ENCODE measurements at places on chromosomes 12 and 14.

- DNase-seq = no peak
Measured at GRCh38 chr12:52838609-52839435, 4.7 kb upstream of the KRT79 start.

- DNase-seq = no peak
Measured at GRCh38 chr12:89250636-89251035, 101.7 kb downstream of the DUSP6 start.

DNA sequence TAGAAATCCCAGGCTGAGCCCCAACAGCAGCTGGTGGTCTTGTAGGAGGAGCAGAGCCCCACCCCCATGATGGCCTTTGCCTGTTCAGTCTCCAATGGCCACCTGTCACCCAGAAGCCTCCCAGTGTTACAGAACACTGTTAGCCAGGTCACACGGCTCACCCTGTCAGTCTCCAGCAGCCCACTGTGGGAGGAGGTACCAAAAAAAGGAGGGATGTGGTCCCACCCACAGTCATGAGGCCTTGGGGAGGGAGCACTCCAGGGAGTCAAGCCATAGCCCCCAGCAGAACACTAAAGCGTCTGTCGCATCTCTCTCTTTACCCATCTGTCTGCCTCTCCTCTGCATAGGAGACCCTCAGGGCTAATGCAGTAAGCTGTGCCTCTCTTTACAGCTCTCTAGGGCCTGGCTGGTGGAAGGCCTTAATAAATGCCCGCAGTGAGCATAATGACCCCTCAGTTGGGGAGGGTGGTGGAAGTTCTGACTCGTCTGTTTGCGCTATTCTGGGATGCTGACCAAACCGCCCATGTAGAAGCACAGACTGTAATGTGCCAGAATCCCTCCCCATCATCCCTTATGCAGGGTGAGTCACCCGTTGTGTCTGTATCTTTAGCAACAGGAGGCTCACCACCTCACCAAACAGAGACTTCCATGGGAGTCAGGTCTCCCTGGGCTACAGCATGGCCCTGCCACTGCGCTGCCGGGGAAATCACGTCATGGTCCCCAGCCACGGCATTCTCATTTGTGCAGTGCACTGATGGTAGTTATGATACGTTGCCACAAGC lies 14.6 kb downstream of the C14orf132 start:
- peak; percentile 98 for DNase-seq

- DNase-seq = no peak
Measured at GRCh38 chr12:66321435-66321834, 19.1 kb downstream of the HELB start.

- peak; percentile 92 for DNase-seq
Measured at GRCh38 chr12:49673446-49674317, 33.5 kb downstream of the FMNL3 start.

DNA sequence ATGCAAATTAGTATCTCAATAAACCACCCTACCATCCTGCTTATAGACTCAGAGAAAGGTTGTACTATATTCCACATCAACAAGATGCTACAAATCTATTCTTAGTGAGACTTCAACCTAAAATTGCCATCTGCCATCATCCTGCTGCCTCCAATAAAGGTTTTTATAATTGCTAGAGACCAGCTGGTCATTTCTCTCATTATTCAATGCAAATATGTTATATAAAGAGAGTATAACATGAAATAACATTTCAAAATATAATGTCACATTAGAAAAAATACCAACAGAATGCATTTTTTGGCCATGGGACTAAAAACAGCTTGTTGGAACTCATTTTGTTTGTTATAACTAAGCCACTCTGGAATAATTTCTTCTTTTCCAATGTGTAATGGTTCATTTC lies 247.3 kb downstream of the LRIG3 start:
- no peak for DNase-seq

Measured in brain microvascular endothelial cell (primary cell).